ENCODE measurements at places on chromosomes 5 and 9.
A peak's percentile ranks its signal among the peaks of the same experiment; 100 is the strongest.

GRCh38 chr5:136056336-136056735 lies 27.5 kb downstream of the TGFBI start:
- no peak for DNase-seq

DNA sequence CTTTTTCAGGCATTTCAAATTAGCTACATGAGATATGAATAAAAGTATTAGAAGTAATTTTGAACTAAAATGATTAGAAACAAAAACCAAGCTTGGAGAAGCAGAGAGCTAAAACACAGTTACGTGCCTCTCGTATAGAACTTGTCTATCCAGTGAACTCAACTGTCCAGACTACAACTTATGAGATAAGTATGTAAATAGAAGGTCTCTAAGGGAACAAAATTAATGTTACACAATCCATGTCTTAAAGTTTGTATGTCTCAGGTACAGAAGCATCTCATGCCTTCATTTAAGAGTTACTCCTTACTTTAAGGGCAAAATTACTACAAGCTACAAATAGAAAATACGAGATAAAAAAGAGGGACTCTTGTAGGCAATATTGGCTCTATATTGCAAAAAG lies 316.8 kb downstream of the CETN3 start:
- DNase-seq, result no peak

- DNase-seq, result no peak
Measured at GRCh38 chr5:62686692-62687091, 108.1 kb downstream of the LRRC70 start.

GRCh38 chr5:124963236-124963919 lies 216.9 kb upstream of the ZNF608 start:
- DNase-seq, result peak; percentile 64

DNA sequence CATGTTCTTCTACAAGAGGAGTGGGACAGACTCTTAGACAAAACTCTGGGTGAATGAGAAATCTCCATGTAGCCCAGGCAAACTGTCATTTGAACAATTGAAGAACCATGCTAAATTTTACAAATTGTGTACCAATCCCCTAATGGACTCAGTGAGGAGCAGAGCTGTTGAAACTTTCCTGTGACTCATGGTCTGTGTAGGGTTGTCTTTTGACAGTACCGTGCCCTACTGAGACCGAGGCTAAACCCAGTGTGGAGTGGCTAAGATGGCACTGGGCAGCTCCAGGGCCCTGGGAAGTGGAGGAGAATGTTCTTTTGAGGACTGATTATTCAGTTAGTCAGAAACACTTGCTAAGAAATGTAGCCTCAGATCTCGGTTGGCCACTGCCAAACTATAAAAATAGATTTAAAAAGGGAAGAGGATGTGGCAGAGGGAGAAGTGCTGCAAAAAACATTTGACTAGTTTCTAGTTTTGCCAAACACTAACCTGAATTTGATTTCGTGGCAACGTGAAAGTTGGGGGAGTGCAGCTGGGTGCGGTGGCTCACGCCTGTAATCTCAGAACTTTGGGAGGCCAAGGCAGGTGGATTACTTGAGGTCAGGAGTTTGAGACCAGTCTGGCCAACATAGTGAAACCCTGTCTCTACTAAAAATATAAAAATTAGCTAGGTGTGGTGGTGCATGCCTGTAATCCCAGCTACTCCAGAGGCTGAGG lies 24.7 kb downstream of the POU4F3 start:
- DNase-seq, result no peak

- DNase-seq, result no peak
Measured at GRCh38 chr5:80217667-80218066, 38.2 kb downstream of the SERINC5 start.

DNA sequence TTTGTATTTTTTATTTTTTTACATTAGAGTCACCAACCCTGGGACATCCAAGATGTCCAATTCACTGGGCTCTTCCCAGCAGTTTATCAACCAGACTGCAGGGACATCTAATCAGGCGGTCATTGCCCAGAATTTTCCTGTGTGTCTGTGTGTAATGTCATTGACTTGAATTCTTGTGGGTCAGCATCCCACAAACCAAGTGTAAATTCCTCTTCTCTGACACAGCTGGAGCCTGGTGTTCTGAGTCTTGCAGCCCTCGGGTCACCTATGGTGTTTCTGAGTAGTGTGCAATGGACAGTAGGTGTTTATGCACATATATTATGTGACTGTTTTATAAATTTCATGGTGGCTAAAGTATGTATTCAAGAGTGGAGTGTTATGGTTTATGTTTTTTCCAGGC lies 815.7 kb downstream of the SEMA5A start:
- peak; percentile 69 for DNase-seq

GRCh38 chr9:105393576-105394344 lies 54.1 kb upstream of the FSD1L start:
- DNase-seq, result no peak

DNA sequence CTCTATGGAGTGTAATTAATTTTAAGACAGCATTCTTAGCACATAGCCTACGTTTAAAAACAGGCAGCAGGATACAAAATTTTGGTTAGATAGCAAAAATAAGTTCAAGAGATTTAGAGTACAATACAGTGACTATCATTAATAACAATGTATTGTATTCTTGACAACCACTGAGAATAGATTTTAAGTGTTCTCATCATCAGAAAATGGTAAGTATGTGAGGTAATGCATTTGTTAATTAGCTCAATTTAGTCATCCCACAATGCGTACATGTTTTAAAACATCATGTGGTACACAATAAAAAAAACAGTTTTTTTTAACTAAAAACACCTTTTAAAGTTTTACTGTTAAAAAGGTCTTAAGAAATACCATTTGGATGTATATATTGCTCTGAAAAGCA lies 94.2 kb downstream of the MUSK start:
- DNase-seq, result no peak

DNA sequence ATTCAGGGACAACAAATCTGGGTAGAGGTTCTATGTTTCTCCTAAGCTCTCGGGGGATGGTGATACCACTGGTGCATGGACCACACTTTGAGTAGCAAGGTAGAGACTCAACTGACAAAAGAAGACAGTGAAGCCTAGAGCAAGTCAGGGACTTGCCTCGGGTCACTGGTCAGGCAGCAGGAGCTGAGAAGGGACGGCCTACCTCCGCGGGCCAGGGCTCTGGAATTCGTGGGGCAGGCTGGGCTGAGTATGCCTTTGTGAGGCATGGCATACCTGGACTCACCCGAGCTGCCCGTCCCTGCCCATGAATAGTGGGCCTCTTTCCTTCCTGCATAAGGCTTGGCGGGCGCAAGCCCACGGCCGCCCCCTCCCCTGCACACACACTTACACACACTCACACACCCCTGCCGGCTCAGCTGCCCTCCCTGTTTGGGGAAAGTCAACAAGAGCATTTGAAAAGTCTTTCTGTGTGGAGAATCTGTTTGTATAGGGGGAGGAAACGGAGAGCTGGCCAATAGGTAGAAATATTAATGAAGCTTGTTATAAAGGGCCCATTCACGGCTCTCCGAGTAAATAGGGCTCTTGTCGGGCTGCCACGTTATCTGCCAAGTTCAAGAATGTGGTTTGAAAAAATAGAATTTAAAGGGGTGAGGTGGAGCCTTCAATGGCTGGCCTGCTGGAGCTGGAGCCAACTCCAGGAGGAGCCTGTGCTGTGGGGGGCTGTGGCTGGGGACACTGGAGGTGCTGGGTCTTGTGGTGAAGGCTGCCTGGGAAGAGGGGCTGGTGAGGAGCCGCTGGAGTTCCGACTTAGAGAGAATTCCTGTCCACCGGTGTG lies 19.1 kb upstream of the KIF12 start:
- DNase-seq, result no peak

DNA sequence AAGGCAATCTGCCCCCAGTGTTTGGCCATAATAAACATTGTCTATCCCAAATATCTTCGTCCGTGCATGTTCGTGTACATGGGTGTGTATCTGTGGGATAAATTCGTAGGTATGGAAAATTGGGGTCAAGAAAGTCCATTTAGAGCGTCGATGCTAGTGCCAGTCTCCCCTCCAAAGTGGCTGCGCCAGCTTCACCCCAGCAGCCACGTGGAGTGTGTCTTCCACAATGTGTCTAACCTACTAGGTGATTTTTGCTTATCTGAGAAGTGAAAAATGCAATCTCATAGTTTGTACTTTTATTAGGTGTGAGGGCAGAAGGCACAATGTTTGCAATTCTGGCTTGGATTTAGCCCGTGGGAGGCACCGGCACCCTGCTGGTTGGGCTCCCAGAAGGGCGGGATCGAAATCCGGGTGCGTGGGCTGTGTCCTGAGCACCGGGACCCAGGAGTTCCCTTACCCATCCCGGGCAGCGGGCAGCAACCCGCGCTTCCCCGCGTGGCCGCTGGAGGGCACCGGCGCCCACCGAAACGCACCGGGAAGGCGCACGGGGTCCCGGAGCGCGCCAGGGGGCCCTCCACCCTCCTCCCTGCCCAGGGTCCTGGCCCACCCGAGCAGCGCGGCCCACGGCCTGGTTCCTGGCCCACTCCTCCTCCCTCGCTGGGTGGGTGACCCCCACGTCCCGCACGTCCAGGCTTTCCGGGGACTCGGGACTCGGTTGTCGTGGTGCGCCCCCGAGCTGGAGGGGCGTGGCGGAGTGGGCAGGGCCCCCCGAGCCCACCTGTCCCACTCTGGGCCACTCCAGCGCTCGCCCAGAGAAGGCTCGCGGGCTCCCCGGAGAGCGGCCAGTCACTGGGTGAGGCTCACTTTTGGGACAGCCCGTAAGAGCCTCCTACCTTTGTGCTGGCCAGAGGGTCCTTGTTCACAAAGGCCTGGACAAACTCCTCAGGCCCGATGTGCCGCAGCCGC lies 55.4 kb upstream of the RNF130 start:
- DNase-seq, result no peak

DNA sequence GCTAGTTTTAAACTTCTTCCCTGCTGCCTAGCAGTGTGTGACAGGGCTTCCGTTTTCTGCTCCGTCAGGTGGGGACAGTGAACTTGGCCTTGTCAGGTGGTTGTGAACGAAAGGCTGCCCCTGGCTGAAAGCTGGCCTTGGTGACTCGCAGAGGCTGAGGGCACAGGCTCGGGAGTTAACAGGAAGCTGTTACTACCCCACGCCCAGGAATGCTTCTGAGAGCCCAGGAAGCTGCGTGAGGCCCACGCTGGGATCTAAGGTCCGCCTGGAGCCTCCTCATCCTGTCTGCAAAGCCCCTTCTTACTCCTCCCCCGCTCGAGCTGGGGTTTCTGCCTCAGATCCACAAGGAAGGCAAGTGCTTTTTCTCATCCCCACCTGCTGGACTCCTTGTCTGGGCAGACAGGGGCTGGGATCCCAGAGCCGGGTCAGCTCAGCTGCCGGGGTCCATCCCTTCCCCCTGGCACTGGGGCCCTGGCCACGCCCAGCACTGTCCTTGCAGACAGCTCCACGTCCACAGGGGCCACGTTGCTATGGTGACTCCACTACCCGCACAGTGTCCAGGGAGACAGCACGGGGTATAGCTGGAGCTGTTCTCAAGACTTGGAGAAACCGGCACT lies 124.7 kb upstream of the TBC1D2 start:
- peak; percentile 64 for DNase-seq

DNA sequence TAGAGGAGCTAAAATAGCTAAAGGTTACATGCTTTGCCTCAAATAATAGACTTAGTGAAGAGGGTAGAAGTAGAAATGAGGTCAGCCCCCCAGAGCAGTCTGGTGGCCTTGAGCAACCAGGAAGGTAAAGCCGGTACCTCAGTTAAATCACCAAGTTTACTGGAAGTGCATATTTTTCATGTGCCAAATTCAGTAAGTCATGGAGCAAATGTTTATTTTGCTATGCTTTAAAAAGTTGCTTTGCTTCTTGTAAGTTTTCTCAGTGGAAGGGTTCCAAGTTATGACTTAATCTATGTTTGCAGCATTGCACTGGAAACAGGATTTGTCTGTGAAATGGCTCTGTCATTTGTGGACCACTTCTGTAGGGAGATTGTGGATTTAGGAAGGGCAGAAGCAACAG lies 256.7 kb downstream of the ARRDC3 start:
- DNase-seq, result peak; percentile 86

GRCh38 chr9:108271236-108271635 lies 584.5 kb downstream of the ACTL7B start:
- DNase-seq, result no peak

GRCh38 chr5:156103155-156103885 lies 223.6 kb upstream of the SGCD start:
- peak; percentile 37 for DNase-seq

GRCh38 chr9:79026316-79026715 lies 545.4 kb upstream of the TLE4 start:
- peak; percentile 25 for DNase-seq

GRCh38 chr9:77464661-77465060 lies 183.5 kb downstream of the GNA14 start:
- DNase-seq, result no peak

DNA sequence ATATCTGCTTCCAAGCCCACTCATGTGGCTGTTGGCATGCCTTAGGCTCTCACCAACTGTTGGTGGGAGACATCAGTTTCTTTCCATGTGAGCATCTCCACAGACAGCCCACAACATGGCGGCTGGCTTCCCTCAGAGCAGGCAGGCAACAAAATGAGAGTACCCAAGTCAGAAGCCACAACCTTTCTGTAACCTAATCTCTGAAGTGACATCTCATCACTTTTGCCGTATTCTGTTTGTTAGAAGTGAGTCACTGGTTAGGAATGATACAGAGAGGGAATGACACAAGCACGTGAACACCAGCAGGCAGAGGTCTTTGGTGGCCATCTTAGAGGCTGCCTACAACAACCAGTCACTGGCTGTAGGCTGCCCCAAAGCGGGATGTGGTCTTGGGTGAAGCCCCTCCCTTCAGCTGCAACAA lies 88.6 kb upstream of the RASGRF2 start:
- DNase-seq, result peak; percentile 31

DNA sequence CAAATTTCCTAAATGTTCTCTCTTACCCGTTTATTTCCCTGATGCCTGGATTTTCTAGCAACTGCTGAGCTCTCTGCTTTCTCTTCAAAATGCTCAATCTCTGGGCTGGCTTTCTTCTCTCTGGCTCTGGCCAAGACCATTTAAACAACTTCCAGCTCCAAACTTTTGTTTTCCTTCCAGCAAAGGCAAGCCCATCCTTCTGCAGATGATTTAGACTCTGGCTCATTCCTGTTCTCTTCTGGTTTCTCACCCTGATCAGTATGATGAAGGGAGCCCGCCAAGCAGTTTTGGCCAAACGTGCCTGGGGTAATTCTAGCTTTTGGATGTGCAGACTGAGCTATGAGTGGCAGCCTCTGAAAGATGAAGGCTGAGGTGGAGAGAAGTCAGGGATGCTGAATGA lies 78.1 kb downstream of the HSPA4 start:
- DNase-seq, result no peak

DNA sequence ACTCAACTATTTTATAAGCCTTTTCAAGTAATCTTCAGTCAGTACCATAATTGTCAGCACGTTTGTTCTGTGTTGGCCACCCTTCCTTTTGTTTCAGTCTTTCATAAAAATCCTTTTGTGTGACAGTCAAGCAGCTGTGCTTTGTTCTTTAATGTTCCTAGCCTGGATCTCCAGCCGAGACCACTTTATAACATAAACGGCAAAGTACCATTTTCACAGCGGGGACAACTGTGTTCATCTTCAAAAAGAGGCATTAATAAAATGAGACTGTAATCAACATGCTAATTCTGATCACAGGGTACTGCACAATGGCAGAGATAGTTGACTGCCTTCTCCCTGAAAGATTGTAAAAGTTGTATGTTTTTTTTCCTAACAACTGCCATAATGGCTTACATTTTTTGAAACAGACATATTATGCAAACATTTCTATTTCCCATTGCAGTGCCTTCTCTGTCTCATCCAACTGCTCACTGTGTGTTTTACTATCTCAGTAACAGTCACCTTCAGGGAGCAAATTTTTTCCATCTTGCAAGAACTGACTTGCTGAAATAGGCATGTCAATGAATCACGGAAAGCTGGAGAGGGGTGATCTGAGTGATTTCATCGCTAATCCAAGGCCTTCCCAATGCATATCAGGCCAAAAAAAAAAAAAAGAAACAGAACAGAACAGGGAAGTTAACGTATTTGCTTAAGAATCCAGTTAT lies 828.5 kb upstream of the DMAC1 start:
- DNase-seq, result no peak

Measured in AG10803 (cell line).